Naive thymus-derived CD8-positive, alpha-beta T cell (primary cell): ENCODE measurements at places on chromosomes 7 and 10.
A peak's percentile ranks its signal among the peaks of the same experiment; 100 is the strongest.

DNA sequence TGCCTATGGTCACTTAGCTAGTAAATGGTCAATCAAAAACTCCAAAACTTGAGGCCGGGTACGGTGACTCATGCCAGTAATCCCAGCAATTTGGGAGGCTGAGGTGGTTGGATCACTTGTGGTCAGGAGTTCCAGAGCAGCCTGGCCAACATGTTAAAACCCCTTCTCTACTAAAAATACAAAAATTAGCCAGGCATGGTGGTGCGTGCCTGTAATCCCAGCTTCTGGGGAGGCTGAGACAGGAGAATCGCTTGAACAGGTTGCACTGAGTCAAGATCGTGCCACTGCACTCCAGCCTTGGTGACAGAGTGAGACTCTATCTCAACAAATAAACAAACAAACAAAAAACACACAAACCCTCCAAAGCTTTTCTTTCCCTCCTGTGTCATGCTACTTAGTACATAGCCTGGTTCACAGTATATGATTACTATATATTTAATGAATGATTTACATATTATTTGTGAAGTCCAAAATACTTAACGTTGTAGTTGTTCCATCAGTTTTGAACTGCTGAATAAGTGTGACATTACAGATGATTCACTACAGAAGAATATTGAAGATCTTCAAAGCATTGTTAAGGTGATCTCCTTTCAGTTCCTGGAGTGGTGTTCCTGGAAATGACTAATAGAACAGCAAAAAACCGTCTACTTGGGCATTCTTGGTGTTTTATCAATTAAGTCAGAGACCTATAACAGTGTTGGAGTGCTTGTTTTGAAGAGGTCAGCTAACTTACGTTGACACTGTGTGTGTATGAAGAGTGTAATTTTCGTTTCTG, 72.9 kb downstream of the ADK start:
- no peak for DNase-seq

GRCh38 chr10:70296406-70296899, 12.6 kb upstream of the NPFFR1 start:
- DNase-seq, result no peak

DNA sequence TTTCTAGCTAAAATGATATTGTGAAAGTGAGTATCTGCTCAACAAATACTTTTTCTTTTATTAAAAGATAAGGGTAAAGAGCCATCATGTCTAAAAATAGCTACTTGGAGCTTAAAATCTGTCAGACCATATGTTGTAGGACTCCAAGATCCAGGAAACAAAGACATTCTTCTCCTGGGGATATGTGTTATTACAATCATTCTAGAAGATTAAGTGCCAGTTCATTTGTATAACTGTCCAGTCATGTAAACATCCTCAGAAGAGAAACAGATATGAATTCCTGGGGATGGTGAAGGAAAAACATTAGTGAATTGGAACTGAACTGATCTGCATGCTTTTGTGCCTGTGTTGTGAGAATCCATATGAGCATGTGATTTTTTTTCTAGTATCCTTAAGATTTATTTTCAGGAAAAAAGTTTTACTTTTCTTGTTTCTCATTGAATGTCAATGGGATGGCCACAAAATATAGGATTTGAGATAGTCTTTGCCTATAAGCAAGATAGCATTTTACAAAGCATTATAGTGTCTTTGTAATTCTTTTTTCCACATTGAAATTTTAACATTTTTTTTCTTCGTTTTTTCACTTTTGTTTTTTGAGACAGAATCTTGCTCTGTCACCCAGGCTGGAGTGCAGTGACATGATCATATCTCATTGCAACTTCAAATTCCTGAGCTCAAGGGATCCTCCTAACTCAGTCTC, 14.4 kb upstream of the MTERF1 start:
- no peak for DNase-seq

GRCh38 chr7:105838627-105839231, 37.7 kb downstream of the ATXN7L1 start:
- no peak for DNase-seq

GRCh38 chr7:74479066-74479781, 25.5 kb downstream of the GTF2IRD1 start:
- DNase-seq, result no peak

GRCh38 chr7:18289788-18290187, 205.8 kb upstream of the HDAC9 start:
- DNase-seq, result no peak

DNA sequence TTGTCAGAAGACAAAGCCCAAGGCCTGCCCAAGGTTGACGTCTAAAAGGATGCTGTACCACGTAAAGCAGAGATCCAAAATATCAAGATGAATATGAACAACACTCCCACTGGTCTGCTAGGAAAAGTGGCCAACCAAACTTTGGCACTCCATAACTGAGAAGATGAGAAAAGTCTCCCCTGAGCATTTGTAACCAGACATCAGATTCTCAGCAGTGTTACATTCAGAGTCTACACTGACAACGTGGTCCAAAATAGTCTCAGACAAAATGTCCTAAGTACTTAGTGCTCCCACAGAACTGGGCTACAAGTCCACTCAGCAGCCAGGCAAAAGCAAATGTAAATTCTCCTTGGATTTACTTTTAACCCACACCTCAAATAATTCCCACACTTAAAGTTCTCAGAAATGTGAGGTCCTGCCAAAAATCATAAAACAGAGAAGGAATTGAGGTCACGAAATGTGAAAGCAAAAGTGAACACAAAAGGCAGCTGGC, 185.1 kb upstream of the NOBOX start:
- no peak for DNase-seq

DNA sequence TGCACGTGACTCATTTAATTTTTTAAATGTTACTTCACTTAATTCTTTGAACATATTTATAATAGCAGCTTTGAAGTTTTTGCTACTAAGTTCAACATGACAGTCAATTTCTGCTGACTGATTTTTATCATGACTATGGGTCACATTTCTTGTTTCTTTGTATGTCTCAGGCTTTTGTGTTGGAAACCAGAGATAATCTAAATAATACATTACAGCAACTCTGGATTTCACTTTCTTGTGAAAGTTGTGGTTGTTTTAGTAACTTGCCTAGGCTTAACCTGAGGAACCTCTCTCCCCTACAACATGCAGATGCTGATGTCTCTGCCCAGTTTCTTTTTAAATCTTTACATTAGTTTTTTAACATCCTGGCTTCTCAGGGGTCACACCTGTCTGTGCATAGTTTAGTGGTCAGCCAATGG, 180.8 kb downstream of the CCDC71L start:
- no peak for DNase-seq

DNA sequence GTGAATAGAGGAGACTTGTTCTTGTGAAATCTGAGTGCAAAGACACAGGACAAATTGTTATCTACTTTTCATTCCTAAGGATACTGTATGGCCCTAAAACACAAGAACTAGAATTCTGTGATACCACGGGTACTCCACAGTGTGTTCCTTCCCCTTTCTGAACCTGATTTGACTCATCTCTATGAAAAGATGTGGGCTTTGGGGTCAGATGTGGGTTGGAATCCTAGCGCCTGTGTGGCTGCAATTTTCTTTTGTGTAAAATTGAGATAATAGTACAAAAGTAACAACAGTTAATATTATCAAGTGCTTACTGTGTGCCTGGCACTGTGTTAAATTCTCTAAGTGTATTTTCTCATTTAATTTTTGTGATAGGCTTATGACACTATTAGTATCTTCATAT, 8.1 kb downstream of the SRGN start:
- no peak for DNase-seq

- DNase-seq, result no peak
Measured at GRCh38 chr7:107744345-107744750, 406 bp downstream of the CBLL1 start.

DNA sequence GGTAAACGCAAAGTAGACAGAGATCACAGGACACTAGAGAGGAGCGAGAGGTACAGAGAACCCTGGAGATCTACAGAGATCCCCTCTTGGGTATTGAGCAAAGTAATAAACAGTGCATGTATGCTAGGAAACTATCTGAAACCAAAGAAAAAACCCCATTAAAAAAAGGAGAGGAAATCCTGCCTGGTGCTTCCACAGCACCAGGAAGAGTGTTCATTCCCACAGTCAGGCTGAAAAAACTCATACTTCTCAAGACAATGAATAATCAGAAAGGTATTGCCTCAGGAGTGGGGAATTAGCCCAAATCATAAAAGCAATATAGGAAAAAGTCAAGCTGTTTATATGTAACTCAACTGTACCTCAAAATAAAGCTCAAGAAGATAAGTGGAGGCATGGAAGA, 59.1 kb downstream of the ANKRD26 start:
- DNase-seq, result no peak

- no peak for DNase-seq
Measured at GRCh38 chr7:138023618-138024342, 21.9 kb upstream of the CREB3L2 start.

DNA sequence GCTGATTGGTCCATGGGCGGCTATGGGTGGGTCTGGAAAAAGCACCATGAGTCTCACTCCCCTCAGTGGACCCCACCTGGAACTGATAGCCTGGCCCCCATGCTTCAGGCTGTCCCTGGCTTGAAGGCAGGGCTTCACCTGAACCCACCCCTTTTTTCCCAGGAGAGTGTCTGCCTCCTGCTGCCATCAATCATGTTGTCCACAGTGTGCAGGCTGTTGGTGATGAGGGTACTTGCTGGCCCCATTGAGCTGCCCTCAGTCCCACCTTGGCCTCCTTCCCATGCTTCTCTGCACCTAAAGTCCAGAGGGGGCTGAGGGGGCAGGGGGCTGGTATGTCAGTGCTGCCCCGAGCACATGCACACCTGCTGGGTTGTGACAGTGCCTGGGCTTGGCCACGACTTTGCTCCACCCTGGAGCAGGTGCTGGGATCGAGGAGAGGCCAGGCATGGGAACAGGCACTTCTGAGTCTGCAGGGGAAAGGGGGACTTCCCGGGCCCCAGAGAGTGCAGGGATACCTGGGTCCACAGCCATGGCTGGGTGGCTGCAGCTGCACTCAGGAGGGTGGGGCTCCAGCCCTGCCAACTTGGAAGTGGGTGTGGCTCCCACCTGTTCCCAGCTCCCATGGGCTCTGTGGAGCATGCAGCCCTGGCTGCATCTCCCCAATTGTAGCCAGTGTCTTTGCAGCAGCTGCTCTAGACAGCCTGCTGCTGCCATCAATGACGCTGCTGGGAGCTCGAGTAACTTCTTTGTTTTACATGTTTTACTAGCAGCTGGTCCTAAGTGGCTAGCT, 56.9 kb downstream of the ADK start:
- DNase-seq, result no peak

- no peak for DNase-seq
Measured at GRCh38 chr7:35035511-35035961, 1.7 kb downstream of the DPY19L1 start.

DNA sequence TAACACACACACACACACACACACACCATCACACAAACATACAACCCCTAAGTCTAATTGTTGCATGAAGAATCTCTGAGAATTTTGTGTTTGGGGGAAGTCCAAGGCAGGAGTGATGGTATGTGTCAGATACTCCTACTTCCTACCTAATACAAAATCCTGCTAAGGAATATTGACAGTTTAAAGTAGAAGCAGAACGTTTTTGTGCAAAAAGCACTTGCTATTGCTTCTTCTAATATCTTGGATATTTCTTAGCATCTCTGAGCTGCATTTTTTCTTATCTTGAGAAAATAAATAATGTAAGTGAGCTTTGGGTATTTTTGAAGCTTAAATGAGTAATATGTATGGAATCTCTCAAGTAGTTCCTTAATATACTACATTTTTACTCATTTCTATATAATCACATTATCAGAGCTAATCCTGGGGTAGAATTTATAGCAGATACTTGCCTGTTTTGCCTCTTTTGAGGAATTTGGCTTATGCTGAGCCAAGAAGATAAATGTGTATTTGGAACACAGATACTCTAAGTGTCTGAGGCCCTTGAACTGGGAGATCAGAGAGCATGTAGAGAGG, 212.3 kb downstream of the DKK1 start:
- DNase-seq, result no peak

- peak; percentile 58 for DNase-seq
Measured at GRCh38 chr10:102117391-102118159, 2.6 kb downstream of the LDB1 start.

- no peak for DNase-seq
Measured at GRCh38 chr10:123270221-123270620, 116.0 kb downstream of the BUB3 start.

GRCh38 chr7:6563936-6564770, 12.9 kb upstream of the GRID2IP start:
- no peak for DNase-seq

- DNase-seq, result no peak
Measured at GRCh38 chr7:91165006-91165845, 99.0 kb upstream of the FZD1 start.

GRCh38 chr10:79308969-79309665, 38.2 kb upstream of the PPIF start:
- DNase-seq, result no peak

DNA sequence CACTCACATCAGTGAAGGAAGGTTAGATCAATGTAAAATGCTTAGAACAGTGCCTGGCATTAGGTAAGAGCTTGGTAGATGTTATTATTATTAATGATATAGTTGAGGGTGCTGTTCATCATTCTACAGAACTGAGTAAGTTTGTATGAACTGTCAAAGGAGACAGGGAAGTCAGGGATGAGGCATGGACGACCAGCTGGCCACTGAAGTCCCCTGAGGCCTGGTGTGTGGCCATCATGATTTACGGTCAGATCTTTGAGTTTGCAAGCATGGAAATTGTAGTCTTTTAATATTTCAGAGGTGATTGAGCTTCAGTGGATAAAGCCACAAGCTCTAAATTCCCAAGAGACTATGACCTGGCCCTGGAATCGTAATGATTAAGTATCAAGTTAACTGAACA, 6.9 kb downstream of the ARMC3 start:
- DNase-seq, result no peak

DNA sequence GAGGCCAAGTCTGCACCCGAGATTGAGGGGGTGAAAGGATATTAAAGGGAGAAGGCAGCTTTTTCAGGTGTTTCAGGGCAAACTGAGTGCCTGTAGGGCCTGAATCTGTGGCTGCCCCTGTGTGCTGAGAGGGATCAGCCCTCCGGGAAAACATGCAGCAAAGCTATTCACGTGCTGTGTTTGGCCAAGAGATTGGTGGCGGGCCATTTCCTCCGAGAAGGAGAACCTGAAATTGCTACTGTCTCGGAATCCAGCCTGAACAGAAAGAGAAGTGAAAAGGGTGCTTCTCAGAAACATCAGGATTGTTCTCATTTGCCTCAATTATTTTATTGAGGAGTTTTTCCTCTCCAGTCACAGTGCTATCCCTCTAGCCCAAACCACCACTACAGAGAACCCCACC, 16.0 kb downstream of the GIMAP5 start:
- DNase-seq, result no peak

DNA sequence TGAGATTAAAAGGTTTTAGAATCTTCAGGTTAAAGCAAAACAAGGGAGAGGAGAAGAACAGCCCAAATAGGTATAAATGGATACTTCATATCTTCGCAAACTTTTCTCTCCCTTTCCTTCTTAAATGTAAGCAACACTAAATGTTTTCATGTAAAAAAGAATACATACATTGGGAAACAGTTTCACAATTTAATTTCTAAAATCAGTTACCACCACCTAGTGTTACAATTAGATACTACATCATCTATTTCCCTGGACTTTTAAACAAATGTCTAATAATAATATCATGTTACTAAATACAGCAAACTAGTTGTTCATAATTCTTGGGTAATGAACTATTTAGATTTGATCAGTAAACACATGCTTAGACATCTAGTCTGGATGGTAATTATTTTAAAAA, 35.8 kb downstream of the MINDY3 start:
- DNase-seq, result no peak
